Activated T-cell treated with anti-CD3 and anti-CD28 coated beads for 4 hours (primary cell): ENCODE measurements at places on chromosomes 7 and 10.

GRCh38 chr7:72445075-72445474, 32.9 kb upstream of the CALN1 start:
- DNase-seq = no peak

DNA sequence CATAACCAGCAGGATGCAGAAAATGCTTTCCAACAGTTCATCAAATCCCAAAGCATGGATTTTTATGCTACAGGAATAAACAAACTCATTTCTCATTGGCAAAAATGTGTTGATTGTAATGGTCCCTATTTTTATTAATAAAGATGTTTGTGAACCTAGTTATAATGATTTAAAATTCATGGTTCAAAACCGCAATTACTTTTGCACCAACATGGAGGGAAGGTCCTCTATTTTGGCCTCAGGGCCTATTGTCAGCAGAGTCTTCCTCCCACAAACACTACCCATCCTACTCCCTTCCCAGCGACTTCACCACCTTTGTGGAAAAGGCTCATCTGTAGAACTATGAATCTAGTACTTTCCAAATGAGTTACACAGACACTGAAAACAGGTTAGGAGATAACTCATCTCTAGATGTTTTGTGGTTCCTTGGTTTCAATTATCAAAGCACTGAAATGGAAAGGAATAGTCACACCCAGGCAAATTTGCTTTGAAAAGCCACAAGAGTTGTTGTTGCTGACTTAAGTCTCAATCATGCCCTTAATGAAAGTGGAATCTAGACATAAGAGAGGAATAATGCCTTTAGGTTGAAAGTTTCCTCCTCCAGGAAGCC, 59.4 kb upstream of the FRMD4A start:
- DNase-seq = no peak

DNA sequence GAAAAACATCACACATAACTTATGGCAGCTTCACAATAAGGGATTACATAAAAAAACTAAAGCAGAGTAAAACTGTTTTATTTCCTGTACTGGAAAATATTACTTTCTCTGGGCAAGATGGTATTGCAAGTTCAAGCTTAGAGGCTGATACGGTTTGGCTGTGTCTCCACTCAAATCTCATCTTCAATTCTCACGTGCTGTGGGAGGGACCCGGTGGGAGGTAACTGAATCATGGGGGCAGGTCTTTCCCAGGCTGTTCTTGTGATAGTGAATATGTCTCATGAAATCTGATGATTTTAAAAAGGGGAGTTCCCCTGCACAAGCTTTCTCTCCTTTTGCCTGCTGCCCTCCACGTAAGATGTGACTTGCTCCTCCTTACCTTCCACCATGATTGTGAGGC, 5.1 kb upstream of the LRRC27 start:
- peak; percentile 42 for DNase-seq

GRCh38 chr10:3783316-3783681, 1.7 kb downstream of the KLF6 start:
- peak; percentile 50 for DNase-seq

GRCh38 chr10:96765406-96766240, 45.3 kb upstream of the PIK3AP1 start:
- DNase-seq = peak; percentile 69

DNA sequence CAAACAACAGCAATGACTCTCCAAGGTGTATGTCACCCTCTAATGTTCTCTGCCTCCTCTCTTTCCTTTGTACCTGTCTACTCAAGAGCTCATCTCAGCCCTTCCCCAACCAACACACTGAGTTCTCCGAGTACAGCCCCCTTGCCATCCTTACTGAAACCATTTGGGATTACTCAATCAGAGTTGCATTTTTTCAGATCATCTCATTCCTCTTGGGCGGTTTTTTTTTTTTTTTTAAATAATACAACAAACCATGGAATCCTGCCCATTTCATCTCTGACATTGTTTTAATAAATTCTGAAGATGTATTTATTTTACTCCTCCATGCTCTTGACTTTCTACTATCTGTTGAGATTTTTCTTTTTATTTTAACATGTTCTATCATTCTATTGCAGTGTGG, 4.2 kb upstream of the CREB3L2 start:
- no peak for DNase-seq

DNA sequence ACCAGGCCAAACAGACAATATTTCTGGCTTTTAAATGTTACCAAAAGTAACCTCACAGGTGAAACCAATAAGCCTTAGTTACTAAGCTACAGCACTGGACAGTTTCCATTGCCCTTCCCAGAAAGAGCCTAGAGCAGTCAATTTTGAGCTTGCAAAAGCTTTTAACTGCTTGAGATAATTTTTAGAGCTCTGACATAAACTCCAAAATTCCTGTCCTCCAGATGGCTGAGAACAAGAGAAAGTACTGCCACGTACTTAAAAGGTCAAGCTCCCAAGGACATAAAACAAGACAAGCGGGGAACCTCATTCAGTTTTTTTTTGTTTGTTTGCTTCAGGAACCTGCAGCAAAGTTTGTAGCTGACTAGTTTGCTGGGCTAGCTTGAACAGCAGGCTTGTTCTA, 54.1 kb downstream of the BBS9 start:
- no peak for DNase-seq

GRCh38 chr7:5139998-5140397, 50.0 kb upstream of the WIPI2 start:
- no peak for DNase-seq

DNA sequence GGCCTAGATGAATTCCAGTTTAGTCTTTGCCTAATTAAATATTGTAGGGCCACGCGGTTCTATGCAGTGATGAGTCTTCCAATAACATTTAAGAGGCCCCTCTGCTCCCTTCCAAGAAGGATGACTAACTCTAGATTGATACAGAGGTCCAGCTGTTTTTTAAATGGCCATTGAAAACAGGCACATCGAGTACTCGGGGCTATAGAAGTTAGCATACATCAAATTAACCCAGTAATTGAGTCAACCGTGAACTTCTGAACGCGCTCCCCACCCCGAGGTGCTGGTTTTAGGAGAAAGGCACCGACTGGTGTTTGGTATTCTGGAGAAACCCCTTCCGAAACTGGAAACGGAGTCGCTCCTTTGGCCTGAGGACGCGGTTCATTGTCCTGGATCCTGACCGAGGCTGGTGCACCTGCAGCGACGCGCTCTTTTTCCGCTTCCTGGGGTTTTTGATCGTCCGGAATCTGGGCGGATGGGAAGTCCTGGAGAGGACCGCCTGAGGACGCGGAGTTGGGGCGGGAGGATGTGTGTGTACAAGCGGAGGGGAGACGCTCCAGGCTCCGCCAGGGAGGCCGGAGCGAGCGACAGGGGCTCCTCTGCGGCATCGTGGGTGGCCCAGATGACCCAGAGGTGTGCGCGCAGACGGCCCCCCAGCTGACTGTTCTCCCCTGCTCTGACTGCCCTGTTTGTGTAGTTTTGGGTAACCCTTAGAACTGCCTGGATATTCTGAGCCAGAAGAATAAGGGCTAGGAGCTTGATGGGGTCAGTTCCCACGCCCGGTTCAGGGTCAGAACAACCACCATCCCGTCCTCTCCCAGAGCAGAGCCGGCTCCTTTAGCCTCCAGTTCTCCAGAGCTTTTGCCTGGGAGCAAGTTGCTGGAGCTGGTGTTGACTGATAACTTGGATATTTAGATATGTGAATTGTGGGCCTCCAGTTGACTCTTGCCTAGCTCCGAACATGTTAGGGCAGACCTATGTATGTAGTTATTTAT, 711 bp downstream of the FAM221A start:
- peak; percentile 11 for DNase-seq

GRCh38 chr10:1189166-1190051, 133.2 kb downstream of the WDR37 start:
- no peak for DNase-seq

GRCh38 chr10:99444383-99445045, 14.1 kb upstream of the GOT1 start:
- no peak for DNase-seq

DNA sequence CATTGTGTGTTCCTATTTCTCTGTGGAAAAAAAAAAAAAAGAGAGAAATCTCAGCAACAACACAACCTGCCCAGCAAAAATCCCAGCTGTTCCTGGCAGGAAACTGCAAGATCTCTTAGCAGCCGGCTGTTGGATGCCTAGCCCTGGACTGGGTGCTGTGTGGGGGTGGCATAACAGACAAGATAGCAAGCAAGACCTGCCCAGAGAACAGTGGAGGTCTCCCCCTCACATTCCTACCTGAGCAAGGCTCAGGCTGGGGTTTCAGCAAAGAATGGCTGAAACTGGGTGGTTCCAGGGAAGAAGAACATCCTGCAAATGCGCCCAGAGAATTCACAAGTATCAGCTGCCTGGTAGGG, 248.8 kb upstream of the ZMIZ1 start:
- no peak for DNase-seq

DNA sequence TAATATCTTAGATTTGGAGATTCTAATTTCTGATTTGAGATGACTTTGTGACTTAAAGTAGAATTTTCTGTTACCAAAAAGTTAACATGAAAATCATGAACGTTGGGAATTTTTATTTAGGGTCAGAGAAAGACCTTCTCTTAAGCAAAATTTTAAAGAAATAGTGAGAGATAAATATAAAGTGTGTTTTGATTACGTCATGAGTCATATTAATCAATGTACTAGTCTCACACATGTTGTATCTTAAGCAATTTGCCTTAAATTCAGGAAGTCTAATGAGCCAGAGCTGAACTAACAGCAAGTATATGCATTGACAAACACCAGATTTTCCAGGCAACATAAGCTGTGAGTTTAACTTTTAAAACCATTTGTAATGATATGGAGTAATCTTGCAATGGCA, 765.5 kb upstream of the SORCS1 start:
- DNase-seq = no peak

GRCh38 chr10:107914450-107915214, 750.1 kb upstream of the SORCS1 start:
- DNase-seq = no peak
